ENCODE measurements at places on chromosomes 5 and 9.

- no peak for DNase-seq
Observed at GRCh38 chr5:72369301-72369700, 49.1 kb downstream of the PTCD2 start.

DNA sequence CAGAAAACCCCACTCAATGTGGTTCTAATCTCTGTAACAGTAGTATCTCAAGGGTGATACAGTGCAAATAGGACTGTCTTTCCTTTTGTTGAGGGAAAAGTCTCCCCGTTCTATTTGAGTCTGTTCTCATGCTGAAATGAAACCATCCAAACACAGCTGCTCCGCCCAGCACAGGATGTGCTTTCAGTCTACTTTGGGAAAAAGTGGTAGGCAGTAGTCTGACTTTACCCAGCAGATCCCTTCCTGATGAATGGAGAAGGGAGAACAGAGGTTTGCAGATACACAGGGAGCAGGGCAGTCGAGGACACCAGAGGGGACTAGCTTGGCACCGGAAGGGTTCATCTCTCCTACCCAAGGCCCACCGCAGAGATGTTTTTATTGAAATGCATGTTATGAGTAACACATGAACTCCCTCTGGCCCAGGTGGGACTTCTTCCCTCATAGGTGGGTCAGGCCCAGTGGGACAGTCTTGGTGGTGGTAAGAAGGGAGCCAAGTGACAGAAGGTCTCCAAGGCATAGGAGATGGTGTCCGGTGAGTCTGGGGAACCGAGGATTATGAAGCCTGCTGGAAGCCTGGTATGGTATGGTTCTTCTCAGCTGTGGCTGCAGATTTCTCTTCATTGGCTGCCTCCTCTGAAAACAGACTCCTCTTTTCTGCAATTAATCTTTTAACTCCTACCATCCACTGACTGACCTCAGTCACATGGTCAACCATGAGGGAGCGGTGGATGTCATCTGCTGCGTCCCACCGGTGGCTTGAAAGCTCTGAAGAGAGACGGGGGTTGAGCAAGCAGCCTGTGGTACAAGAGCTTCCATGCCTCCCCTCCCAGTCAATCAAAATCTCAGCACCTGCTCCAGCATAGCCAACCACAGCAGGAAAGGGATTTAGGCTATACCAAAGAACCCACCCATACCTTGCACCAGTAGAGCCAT is 3.0 kb downstream of the EIF4EBP3 start:
- no peak for DNase-seq

GRCh38 chr5:14090755-14091154 is 52.4 kb upstream of the TRIO start:
- no peak for DNase-seq

DNA sequence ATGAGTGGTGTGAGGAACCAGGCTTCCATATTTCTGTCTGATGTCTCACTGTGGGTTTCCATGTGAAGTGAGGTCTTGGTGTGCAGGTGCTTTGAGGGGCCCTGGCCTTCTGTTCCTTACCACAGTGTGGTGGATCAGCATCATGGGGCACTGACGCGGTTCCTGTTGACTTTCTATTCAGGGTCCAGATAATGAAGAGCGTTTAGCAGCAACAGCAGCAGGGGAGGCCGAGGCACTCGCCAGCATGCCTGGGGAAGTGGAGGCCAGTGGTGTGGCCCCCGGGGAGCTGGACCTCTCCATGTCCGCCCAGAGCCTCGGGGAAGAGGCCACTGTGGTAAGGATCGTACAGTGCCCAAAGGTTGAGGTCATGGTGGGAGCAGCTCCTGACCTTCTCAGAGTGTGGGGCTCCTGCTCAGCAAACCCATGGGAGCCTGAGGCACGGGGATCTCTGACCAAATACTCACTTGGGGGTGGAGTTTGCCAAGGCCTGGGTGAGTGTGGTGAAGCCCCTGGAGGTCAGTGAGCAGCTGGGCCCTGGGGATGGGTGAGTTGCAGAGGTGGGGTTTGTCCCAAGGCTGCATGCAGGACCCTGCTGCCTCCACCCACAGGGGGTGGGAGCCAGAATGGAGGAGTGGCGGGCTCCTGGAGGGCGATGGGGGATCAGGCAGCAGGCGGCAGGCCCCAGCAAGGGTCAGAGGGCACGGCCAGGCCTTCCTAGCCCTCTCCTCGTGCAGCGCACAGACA is 61.2 kb downstream of the COL15A1 start:
- no peak for DNase-seq

GRCh38 chr9:4430432-4431261 is 59.6 kb upstream of the SLC1A1 start:
- DNase-seq: no peak

- no peak for DNase-seq
Observed at GRCh38 chr9:124475158-124475867, 25.1 kb downstream of the ADGRD2 start.

DNA sequence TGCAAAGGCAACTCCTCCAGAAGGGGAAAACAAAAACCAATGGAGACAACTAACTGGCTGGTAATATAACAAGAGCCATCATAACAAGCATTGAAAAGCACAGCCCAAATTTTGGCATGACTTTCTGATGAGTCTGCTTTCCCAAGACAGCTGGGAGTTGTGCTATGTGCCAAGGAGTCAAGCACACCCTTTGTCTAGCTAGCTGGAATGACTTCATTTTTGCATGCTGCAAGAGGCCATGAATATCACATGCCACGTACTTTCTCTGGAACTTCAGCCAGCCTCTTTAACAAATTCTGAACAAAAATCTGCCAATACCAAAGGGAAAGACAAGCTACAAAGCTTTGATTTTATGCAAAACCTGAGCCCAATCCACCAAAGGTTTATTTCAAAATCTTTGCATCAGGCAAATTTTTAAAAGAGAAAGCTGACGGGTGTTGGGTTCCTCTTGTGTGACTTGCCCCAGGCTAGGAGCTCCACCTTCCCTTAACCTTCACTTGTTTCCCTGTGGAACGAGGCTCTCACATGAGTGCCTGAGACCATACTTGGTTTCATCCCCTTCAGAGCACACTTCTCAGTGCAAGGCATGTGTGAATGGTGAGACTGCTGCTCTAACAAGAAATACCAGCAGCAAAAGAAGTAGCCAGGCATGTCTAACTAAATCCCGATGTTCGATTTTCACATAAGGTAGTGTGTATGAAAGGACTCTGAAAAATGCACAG is 47.3 kb downstream of the S1PR3 start:
- DNase-seq: no peak

- no peak for DNase-seq
Observed at GRCh38 chr5:138448481-138449398, 9.9 kb downstream of the REEP2 start.

GRCh38 chr9:72415948-72416347 is 50.9 kb upstream of the ZFAND5 start:
- DNase-seq: no peak

GRCh38 chr9:115373000-115373709 is 255.2 kb upstream of the TNC start:
- no peak for DNase-seq

DNA sequence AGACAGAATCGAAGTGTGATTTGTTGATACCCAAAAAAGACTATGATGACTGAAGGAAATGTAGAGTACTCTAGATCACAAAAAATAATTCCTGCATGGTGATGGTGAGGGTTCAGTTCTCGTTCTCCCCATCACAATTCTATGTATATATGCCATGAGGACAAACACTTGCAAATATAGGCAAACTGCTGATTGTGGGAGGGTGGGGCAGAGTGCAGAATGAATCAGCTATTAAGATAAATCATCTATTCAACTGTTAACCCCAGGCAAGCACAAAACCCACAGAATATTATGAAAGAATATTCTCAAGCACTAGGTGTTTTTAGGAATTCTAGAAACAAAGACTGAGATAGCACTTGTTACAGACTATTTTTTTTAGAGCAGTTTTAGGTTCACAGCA is 13.9 kb upstream of the UBLCP1 start:
- DNase-seq: no peak

- DNase-seq: no peak
Observed at GRCh38 chr9:98226516-98226915, 28.9 kb downstream of the TBC1D2 start.

GRCh38 chr5:156543348-156544145 is 216.6 kb downstream of the SGCD start:
- no peak for DNase-seq

GRCh38 chr9:36934478-36935065 is 99.5 kb downstream of the PAX5 start:
- no peak for DNase-seq

DNA sequence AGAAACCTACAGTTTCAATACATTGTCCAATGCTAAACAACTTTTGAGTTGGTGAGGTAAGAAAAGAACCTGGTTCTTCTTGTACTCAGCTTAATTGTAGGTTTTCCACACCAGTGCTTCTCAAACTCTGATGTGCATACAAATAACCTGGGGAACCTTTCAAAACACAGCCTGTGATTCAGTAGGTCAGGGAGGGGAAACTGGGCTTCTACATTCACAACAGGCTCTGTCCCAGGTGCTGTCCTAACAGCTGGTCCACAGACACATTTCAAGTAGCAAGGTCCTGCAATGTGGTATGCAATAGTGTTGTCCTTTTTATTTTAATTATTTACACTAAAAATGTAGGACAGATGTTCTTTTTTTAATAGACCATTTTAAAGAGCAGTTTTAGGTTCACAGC is 47.4 kb upstream of the SNCAIP start:
- no peak for DNase-seq

GRCh38 chr5:36664766-36665165 is 58.4 kb downstream of the SLC1A3 start:
- DNase-seq: no peak

DNA sequence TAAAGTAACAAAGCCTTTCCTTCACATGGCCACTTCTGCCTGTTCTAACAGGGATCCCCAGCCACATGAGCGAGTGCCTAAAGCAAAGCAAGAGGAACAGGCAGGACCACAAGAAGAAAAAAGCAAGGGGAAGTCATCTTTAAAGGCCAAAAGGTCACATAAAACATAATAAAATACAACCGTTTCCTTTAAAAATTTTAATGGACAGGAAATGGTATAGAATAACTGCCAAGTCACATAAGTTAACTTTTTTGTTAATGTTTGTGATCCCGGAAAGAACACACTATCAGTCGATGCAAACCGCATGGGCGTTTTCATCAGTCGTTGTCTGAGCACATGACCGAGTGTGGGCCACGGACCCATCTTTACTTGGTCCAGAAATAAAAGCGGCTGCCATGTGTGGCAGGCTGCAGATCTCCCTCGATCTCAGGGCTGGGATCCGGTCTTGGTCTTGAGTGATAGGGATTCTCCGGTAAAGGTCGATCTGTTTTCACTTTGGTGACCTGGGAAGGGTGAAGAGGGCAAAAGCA is 15.6 kb downstream of the NDUFA8 start:
- no peak for DNase-seq

DNA sequence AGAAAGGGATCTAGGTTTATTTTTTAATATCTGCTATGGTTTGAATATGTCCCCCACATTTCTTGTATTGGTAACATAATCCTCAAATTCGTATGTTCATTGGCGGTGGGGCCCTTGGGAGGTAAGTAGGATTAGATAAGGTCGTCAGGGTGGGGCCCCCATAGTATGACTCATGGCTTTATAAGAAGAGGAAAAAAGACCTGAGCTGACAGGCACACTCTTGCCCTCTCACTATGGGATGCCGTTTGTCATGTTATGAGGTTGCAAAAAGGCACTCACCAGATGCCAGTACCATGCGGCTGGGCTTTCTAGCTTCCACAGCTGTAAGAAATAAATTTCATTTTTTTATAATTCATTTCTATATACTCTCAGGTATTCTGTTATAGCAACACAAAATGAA is 67.3 kb upstream of the SGCD start:
- DNase-seq: no peak

DNA sequence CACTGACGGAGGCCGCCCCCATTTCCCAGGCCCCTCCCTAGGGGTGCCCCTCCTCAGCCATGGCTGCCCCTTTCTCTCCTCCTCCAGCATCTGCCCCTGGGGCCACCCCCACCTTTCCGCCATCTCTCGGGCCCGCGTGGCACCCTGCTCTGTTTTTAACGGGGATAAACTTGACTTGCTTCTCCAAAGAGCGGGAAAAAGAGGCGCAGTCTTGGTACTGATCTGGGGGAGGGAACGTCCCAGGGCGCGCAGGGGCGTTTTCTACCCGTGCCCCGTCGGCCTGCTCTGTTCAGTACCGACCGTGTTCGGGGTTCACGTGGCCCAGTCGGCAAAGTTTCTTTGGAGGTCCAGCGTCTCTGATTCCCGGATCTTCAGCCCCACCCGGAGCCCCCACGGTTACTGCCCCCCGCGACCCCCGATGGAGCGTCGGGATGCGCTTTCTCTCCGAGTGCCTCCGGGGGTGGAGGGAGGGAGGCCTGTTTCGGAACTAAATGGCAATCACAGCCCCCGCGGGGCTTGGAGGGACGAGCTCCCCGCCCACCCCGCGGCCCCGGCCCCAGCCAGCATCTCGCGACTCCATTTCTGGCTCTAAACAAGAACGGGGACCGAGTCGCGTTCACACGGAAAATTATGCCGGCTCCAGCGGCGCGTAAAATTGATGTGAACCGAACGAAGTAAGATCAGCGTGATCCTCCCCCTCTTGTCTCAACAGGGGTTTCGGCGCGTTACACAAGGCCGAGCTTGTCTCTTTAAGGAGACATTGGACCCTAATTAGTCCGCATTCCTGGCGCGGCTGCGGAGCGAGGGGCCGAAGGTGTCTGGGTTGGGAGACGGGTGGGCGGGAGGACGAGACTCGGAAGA is 1.1 kb upstream of the TLE4 start:
- DNase-seq: peak; percentile 37

DNA sequence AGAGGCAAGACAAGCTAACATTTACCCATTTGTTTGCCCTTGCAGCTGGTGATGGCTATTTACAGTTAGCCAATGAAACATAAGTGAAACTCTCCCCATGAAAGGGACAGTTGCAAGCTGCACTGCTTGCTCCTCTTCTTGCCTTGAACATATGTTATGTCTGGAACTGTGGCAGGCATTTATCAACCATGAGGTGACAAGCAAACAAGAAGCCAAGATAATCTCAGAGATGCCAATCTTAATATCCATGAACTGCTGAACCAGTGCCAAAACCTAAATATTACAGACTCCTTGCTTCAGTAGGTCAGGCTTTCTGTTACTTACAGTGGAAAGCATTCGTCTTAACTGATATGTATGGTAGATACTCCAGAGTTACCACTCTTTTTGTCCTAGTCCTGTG is 133.4 kb downstream of the ACTBL2 start:
- DNase-seq: no peak

- DNase-seq: no peak
Observed at GRCh38 chr9:108905494-108905893, 28.4 kb downstream of the ELP1 start.

GRCh38 chr5:61621202-61621650 is 289.2 kb downstream of the ZSWIM6 start:
- no peak for DNase-seq

GRCh38 chr5:167207081-167207480 is 1084.4 kb upstream of the WWC1 start:
- DNase-seq: no peak

GRCh38 chr9:123251741-123252140 is 16.6 kb downstream of the STRBP start:
- no peak for DNase-seq

DNA sequence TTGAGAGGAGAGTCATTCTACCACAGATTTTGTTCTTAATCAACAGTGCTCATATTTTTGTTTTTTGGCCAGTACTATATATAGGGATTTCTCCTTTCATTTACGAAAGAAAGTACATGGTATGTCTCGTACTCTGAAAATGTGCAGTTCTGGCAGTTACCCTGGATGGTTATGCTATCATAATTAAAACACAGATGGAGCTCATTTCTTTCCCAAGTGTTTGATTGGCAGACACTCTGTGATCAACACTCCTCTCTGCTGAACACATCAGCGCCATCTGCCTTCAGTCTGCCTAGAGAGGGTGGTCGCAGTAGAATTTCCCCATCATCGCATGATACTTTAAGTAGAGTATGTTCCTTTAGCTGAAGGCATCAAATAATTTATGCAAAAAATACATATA is 64.5 kb downstream of the PAM start:
- DNase-seq: no peak

GRCh38 chr5:67672636-67673035 is 476.0 kb upstream of the CD180 start:
- no peak for DNase-seq
